Activated CD8-positive, alpha-beta memory T cell treated with anti-CD3 and anti-CD28 coated beads for 4 hours (primary cell): ENCODE measurements at places on chromosomes 7 and 10.

DNA sequence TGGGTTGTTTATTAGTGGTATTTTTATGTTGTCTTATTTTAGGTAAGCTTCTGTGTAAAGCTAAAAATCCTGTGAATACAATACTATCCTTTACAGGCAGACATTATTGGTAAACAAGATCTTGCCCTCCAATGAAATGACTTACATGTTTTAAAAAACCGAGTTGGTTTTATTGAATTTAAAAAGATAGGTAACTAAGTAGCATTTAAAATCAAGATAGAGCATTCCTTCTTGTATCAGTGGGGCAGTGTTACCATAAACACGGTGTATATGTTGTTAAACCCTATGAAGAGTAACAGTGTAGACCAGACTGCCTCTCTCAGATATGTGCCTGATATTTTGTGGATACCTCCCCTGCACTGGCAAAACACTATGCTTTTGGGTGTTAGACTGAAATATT is 81.0 kb downstream of the SNX10 start:
- DNase-seq: no peak

- DNase-seq: no peak
These were observed 36.7 kb downstream of the RHOBTB1 start for GRCh38 chr10:60907236-60907635.

GRCh38 chr10:133156674-133157579 is 3.1 kb upstream of the KNDC1 start:
- no peak for DNase-seq

GRCh38 chr10:59435707-59436106 is 73.4 kb upstream of the FAM13C start:
- DNase-seq: no peak

DNA sequence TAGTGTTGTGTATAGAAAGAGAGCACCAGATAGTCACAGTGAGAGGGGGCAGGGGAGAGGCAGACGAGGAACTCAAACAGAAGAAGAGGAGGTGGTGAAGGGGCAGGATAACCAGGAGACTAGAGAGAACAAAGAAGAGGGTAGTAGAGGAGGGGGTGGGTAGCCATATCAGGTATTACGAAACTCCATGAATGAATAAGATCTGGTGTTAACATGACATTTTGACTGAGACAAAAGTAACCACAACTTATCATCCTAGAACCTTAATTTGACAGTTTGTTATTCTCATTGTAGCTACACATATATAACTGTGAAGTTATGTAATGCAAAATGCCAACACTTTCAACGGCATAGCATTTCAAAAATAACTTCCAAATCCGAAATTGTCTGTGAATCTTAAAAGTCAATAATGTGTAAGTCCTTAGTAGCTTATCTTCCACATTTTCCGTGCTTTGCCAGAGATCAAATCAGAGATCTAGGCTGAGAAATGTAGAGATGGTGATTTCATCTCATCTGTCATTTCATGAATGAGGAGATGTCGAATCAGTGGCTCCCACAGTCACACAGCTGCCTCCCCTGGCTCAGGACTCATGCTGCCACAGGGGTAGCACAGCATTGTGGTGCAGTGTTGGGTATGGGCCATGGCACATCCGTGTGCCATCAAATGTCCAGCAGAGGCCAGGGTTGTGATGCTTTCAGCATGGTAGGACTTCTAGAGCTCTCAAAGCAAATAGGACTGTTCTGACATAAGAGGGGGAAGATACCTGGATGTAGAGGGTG is 202.1 kb downstream of the HECW1 start:
- no peak for DNase-seq

GRCh38 chr7:40800771-40801170 is 666.0 kb downstream of the SUGCT start:
- no peak for DNase-seq

GRCh38 chr7:97013134-97013844 is 7.9 kb downstream of the DLX6 start:
- DNase-seq: no peak

- no peak for DNase-seq
These were observed 14.1 kb upstream of the TAS2R41 start for GRCh38 chr7:143463556-143463955.

DNA sequence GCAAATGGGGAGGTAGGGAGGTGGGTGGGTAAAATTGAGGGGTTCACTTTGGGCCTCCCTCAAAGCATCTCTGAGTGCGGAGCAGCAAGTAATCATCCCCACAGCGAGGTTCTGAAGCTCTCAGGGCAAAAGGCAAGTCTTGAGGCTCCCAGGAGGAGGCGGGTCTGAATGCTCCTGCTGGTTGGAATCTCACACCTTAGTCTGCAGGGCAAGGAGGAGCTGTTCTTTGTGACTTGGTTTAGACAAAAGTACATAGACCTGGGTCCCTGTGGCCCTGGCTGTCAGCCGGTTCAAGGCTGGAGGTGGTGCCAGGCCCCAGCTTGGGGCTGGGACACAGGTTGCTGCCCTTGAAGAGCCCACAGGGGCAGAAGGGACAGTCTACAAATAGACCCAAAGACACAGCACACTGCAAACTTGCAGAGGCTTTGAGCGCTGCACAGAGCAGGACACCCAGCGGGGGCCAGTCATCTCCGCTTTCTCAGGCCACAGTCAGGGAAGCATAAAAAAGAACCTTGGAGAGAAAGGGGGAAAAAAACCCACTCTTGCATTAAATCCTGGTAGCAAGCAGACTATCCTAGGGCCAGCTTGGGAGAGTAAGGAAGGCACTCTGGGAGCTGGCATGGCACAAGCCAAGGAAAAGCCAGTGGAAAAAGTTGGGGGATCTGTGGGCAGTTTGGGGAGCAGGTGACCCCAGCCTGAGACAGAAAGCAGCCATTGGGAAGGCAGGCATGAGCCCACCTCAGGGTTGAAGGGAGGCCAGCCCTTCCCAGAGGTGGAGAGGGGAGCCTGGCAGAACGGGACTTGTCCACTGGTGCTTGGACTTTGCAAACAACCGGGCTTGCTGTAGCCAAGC is 926 bp upstream of the C10orf71 start:
- DNase-seq: no peak

DNA sequence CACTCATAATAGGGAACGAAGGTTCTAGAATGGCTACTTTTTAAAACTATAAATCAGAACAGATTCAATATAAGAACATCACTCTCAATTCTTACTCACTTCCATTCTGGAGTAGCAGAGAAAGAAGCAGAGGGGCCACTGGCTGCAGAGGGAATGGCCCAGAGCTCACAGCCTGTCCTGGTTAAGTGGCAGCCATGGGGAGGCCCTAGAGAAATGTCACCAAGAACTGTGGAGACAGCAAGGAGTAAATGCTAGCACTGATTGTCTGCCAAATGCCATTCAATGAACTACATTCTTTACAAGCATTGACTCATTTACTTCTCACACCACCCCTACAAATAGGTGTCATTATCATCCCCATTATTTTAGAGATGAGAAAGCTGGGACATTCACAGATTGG is 74.6 kb upstream of the KCNMA1 start:
- DNase-seq: no peak

GRCh38 chr10:35041502-35041879 is 48.6 kb downstream of the CUL2 start:
- DNase-seq: no peak

DNA sequence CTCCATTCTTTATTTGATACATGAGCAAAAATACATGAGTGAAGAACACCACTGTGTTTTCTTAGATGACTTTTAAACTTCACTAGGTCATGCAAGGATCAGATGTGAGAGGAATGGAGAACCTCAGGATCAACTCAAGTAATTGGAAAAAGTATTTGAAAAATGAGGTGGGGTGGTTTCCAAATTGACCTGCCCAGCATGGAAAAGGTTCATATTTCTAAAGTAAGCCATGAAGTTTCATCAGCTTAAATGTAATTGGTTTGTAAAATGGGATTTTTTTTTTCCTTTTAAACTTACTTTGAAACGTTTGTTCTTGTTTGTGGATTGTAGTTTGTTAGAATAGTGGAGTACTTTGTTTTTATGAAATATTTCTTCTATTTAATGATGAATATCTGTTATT is 134.8 kb downstream of the MLLT10 start:
- no peak for DNase-seq

DNA sequence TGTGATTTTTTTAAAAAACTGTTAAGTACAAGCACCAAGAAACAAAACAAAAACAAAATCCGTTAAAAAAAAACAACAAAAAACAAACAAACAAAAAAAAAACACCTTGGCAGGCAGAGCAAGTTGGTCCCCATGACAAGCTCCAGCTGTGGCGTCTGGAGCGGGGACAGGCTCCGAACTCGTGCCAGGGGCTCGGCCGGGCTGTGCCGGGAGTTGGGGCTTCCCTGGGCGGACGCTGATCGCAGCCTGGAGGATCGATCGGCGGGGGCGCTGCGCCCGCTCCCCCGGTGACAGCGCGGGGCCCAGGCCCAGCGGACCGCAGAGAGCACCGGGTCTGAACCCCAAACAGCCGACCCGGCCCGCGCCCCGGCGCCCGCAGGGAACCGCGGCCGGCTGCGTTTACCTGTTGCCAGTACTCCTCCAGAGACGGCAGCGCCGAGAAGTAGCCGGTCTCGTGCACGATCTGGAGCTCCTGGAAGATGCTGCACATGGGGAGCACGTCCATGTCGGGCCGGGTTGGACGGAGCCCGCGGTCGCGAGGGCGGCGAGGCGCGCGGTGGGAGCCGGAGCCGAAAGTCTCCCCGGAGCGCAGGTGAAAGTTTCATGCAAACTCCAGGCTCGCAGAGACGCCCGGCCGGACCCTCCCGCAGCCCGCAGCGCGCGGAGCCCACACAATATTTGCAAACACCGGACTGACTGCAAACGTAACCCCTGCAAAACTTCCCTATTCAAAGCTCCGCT is at the start of gene KLF6:
Gene KLF6, minus strand, starts transcription at position 700 of the 741 bp plus-strand sequence. Its CDS starts 195 bp downstream, at position 505.
- no peak for DNase-seq

DNA sequence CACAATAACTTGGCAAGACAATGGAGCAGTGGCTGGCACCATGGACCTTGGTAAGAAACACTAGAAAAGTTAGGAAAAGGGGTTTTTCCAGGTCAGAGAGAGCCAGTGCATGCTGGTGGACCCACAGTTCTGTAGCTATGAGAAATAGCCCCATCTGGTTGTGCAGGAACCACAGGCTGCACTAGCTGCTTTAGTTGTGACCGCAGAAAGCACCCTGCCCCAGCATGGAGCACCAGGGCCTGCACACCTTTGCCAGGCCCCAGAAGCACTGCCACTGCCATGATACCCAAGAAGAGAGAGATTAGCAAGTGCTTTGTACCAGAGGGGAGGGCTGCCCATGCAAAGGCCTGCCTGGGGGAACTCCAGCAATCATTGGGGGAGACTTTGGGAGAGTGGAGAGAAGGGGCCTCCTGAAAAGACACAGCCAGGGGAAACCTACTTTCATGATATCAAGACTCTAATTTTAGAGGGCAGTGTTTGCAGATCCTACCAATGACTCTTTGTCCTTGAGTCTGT is 256.1 kb upstream of the C7orf33 start:
- no peak for DNase-seq

- no peak for DNase-seq
These were observed 24.9 kb upstream of the NEBL start for GRCh38 chr10:20922033-20922432.

- no peak for DNase-seq
These were observed 47.8 kb downstream of the BRI3 start for GRCh38 chr7:98329100-98329790.

GRCh38 chr7:39248692-39249090 is 271.0 kb downstream of the POU6F2 start:
- DNase-seq: no peak

- DNase-seq: no peak
These were observed 77.6 kb downstream of the VPS41 start for GRCh38 chr7:38831259-38831996.
